ENCODE measurements at places on chromosomes 12 and 14.

DNA sequence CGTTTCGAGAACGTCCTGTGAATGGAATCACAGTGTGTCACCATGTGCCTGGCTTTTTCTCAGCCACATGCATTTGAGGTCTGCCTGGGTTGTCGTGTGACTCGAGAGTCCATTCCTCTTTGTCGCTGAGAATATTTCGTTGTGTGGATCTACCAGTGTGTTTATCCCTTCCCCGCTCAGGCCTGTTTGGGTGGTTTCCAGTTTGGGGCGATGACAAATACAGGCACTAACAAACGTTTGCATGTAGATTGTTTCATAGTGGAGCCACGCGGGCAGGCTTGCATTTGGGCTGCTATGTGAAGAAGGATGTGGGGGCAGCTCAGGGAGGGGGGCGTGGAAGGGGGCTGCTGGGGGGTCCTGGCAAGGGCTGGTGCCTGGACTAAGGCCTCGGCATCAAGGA lies 14.1 kb downstream of the RIN3 start:
- no peak for ATAC-seq

- peak; percentile 60 for ATAC-seq
Observed at GRCh38 chr12:102298022-102298421, 100.4 kb upstream of the PMCH start.

- no peak for ATAC-seq
Observed at GRCh38 chr14:85617791-85618190, 87.8 kb downstream of the FLRT2 start.

DNA sequence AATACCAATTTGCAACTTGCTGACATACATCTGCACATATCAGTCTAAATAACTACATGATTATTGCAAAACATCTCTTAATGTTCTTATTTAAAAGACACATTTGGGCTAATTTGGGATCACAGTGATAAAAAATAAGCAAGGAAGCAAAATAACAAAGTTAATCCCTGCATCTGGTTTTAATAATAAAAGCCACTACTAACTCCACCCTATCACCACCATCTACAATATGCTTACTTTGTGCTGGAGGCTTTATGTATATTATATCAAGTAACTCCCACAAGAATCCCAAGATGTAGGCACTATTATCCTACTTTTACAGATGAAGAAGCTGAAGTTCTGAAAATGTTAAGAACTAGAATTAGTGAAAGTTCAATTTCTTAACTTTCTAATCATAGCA lies 45.7 kb downstream of the TAOK3 start:
- peak; percentile 80 for ATAC-seq
